ENCODE measurements at places on chromosomes 1 and 21.

DNA sequence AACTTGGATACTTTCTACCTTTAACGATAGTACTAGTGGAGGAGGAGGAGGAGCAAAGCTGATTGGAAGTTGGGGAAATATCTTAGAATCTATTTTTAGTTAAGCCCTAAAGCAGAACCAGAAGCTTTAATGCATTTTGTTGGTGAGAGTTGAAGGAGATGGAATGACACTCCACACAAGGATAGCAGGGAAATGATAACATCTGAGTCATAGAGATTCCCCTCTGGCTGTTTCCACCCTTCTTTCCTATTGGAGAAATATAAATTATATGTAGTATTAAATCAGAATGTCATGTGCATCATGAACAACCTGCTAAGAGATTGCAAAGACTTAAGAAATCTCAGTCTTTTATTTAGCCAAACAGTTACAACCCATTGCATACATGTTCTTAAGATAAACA is 1357.7 kb downstream of the NCAM2 start:
- DNase-seq, result no peak

- DNase-seq, result no peak
These were observed 11.0 kb downstream of the RO60 start for GRCh38 chr1:193070386-193070753.

DNA sequence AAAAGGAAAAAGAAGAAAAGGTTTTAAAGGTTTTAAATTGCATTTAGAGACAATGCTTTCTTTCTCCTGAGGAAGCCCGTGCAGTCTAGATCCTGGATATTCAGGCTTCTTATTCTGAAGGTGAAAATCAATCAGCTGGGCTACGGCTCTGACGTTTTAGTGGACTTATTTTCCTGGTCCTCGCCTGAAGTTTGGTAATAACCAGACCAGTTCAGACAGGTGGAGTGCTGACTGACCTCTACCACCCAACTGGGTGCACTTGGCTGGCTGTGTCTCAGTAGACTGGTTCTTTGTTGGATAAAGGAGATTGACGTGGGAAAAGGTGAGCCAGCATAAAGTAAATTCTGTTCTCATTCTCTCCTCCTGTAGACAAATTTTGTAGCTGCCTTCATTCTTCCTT is 7.2 kb upstream of the ATP1A1 start:
- no peak for DNase-seq

DNA sequence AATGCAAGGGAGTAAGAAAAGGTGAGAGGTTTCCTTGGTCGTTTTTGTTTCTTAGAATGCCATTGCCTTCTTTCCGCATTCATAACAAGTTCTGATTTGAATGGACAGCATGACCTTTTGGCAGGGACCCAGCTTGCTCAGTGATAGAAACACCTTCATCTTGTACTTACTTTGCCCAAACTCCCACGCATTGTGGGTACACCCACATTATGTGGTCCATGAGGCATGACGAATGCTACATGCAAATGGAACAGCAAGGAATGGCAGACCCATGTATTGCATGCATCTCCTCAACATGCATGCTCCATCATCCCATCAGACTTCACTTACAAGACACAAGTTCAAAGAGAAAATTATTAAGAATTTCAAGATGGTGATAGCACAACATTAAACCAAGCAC is 102.8 kb downstream of the CDC7 start:
- DNase-seq, result no peak

- no peak for DNase-seq
These were observed 258.3 kb downstream of the SPATA17 start for GRCh38 chr1:217889401-217889800.

GRCh38 chr1:150557065-150557600 is 7.9 kb downstream of the ADAMTSL4 start:
- no peak for DNase-seq

- DNase-seq, result no peak
These were observed 100.2 kb downstream of the OMA1 start for GRCh38 chr1:58446368-58446767.

DNA sequence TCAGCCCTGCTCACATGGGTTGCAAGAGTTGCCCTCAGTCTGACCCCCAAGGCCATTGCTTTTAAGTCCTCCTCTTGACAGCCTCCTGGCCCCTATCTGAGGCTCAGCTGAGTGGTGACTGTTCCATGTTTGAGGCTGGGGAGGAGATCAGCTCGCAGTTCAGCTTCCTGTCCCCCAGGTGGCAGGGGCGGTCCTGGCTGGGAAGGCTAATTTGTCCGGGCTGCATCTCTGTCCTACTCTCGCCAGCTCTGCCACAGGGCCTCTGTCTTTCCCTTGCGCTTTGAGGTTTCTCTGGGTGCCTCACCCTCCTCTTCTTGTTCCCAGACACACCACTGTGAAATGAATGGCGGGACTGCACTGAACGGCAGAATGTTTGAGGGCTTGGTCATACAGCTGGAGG is 157.3 kb downstream of the KCNJ6 start:
- DNase-seq, result peak; percentile 63

DNA sequence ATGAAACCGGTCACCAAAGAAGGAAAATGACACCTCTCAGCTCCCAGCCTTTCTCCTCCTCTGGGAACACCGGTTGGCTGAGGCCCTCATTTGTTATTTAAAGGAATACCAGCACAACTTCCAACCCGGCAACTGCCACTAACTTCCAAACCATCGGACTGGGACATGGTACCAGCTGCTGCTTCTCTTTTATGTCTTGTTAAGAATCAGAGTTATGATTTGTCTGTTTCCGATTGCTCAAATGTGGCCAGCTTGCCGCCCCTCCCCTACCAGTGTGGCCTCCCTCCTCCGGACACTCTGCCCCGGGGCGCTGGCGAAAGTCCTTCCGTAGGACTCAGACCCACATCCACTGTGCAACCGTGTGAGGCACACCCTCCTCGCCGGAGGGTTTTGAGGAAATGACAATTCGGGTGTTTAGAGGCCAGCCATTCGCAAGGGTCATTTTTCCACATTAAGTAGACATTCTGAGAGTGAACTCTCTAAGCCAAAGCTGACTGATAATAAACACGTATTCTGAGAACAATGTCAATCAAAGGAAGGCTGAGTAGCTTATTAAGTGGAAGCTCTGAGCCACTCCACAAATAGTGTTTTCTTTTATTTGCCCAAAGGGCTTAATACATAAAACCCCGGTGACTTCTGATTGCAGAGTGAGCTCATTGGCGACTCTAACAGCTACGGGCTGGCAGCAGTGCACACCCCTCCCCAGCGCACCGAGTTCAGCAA is 5.5 kb downstream of the RIPK4 start:
- DNase-seq, result no peak

DNA sequence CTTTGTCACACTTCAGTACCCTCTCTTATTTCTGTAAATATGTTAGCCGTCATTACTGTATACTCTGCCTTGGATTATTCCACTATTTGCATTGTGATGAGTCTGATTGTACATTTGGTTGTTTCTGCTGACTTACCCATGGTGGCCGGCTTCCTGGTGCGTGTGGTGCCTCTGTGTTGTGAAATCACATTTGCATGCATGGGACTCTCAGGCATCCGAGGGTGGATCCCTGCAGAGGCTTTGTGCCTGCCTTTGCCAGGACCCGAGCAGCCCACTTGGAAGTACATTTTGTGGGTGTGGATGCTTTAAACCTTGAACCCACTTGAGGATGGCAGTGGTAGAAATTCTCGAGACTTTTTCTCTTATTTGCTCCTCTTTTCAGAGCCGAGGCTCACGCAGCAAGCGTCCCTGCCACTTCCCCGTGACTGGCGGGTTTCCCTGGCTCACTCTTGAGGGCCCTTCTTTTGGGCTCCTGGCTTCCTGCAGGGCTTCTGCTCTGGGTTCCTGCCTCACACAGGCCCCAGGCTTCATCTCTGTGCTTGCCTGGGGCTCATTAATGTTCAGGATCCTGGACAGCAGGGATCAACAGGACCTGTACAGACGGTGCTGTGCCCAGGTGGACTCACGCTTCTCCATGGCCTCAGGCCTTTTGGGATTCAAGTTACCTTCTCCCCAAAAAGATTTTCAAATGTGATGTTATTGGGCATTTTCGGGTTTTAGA is 36.6 kb downstream of the POFUT2 start:
- DNase-seq, result no peak

DNA sequence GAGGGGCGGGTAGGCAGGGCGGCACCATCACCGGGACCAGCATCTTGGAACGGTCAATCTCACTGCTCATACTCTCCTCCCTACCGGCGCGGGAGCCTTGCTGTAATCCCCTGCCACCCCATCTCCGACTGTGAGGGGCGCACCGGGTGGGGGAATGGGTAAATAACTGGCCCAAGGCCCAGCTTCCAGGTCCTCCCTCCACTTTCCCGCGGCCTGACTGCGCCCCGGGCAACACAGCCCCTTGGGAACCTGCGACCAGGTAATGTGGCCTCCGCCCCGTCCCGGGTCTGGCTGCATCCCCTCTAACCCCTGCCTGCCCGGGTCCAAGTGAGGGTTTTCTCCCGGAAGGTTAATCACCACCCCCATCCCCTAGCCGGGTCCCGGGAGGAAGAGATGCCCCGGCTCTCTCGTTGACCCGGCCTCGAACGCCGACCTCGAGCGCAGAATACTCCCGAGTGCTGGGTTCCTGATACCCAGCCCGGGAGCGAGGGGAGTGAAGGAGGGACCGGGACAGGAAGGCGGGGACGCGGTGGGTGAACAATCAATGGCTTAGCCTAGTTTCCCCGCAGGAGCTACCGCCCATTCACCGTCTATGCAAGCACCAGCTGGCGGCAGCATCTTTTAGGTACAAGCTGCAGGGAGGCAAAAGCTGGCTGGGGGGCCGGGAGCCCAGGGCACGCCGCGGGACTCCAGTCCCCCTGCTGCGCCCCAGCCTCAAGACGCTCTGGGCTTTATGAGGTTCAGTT is 5.9 kb upstream of the LHX9 start:
- DNase-seq, result peak; percentile 61

GRCh38 chr1:201039876-201040275 is 16.4 kb upstream of the KIF21B start:
- no peak for DNase-seq

- no peak for DNase-seq
These were observed 58.8 kb downstream of the CLIC4 start for GRCh38 chr1:24803987-24804530.

DNA sequence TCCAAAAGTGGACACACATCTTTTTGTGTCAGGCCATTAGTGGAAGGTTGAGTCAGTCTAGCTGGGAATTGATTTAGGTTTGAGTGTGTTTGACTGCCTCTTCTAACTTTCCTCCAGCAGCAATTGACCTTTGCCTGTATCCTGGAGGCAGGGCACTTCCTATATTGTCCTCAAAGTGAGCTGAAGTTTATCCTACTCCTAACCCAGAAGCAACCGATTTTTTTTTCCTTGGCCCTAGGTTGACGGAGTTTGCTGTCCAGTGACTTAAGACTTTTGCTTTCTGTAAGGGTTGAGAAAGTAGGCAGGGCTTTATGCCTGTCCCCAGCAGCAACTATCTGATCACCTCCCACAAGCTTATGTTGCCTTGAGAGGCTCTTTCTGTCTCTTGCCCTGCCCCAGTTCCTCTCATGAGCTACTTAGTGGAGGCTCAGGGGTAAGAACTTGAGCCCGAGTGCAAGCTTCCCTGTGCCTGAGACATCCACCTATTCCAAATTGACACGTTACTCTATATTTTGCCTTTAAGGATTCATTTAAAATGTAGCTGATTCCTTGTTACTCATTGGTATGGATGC is 30.9 kb downstream of the SLC35F3 start:
- DNase-seq, result no peak

DNA sequence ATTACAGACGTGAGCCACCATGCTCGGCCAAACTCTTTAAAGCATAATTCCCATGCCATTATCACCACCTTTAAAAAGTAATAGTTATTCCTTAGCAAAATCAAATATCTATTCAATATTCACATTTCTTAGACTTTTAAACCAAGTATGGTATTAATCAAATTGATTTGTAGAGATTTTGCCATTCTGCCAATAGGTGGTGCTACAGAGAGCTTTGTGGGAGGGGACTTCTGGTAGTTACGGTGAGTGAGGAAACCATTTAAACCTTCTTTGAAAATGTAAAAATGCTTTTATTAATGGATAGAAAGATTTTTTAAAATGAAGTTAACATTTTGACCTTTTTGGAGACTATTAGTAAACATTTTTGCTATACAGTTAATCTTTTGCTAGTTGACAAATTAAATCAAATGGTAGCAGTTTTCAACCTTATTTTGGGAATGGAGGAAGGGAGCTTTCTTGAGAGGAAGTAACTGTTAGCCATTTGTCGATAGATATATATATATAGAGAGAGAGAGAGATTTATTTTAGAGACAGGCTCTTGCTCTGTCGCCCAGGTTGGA is 19.3 kb downstream of the IARS2 start:
- no peak for DNase-seq

DNA sequence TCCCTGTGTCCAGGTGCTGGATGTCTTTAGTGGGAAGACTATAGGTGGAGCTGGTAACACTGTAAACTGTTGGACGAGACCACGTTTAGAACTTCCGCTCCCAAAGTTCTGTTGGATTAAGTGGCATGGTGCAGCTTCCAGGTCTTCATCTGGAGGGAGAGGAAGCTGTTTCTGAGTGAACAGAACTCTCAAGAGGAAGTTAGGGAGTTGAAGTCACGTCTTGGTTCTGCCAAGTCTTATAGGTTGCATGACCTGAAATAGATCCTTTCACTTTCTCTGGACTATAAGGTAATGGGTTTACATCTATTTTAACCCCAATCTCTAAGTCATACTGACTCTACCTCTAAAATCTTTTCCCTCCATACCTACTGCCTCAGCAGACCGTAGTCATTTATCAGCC is 97.4 kb upstream of the TNR start:
- no peak for DNase-seq

GRCh38 chr1:68725001-68725752 is 228.3 kb upstream of the DEPDC1 start:
- no peak for DNase-seq

- DNase-seq, result no peak
These were observed 481.4 kb downstream of the PLA2G4A start for GRCh38 chr1:187310038-187310631.

Data from NCI-H524 (cell line).